NCI-H510A treated with DMSO at 0.1 percent for 48 hours (cell line): ENCODE measurements at places on chromosomes 2 and 18.
A peak's percentile ranks its signal among the peaks of the same experiment; 100 is the strongest.

DNA sequence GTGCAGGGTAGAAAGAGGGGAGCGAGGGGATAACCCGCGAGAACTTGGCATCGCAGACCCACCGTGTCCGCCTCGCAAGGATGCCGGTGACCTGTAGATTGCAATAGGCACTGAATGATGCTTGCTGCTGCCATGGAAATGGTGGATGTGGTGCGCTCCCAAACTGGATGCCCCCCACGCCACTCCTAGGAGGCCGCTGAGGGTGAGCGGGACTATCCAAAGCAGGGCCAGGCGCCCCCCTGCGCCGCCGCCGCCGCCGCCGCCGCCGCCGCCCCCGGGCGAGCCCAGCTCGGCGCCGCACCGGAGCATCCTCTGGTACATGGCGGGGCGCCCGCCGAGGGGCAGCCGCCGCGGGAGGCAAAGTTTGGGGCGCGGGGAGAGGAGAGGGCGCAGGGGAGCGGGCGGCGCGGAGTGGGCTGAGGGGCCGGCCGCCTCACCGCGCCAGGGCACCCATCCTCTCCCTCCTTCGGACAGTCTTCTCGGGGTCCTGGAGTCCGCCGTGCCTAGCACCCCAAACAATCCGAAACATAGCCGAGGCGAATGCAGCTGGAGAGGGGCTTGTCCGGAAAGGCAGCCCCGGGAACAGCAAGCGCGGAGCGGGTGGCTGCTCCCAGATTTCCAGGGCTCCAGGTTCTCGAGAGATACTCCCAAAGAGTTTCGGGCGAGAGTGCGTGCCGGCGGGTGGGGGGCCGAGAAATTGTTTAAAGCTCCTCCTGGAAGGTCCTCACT lies 685.1 kb downstream of the NRXN1 start:
- no peak for DNase-seq

DNA sequence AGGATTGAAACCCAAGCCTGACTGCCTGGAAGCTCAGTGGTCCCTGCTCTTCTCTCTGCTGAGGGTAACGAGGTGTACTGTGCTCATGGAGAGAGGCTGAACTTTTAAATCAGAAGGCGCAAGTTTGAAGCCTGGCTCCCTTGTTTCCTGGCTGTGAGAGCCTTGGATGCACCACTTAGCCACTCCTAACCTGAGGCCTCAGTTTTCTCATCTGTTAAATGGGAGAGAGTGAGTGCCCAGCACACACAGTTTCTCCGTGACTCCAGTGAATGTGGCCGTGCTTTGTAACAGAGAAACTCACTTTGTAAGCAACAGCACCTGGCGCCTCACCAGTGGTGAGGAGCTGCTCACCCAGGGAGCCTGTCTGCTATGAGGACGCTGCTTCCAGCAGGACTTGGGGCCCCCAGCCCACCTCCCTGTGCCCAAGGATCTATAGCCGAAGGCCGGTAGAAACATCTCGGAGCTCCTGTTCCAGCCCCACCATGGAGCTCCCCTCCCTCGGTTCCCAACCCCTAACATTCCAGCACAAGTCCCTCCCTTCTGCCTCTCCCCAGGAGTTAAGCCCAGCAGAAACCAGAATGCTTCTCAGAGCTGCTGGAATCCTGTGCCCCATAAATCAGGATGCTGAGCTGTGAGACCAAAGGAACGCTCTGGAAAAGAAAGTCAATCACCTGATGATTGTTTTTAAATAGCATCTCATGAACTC lies 20.3 kb upstream of the KCNK3 start:
- no peak for DNase-seq

DNA sequence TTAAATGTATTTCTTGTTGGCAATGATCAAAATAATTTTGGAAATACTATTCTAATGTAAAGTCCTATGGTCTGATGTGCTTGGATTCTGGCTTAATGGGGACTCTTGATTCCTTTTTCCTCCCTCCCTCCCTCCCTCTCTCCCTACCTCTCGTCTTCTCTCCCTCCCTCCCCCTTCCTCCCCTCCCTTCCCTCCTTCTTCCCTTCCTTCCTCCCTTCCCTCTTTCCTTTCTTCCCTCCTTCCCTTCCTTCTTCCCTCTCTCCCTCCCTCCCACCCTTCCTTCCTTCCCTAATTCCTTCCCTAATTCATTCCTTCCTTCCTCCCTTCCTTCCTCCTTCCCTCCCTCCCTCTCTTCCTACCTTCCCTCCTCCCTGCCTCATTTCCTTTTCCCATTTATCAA lies 19.9 kb upstream of the NCKAP5 start:
- no peak for DNase-seq

DNA sequence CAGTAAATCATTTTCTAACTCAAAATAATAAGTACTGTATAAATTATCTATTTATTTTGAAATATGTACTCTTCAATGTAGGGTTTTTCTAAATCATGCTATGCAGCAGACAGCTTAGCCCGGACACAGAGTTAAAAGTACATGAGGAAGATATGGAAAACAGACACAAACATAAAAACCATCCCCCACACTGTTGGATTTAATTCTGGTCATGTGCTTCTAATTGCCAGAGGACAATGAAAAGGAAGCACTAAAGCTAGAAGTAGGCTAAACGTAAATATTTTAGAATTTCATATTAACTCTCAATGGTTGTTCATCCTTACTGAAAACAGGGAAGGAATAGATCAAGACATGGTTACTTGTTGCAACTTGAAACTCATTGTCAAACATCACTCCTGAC lies 420.7 kb downstream of the ERBB4 start:
- DNase-seq, result no peak

DNA sequence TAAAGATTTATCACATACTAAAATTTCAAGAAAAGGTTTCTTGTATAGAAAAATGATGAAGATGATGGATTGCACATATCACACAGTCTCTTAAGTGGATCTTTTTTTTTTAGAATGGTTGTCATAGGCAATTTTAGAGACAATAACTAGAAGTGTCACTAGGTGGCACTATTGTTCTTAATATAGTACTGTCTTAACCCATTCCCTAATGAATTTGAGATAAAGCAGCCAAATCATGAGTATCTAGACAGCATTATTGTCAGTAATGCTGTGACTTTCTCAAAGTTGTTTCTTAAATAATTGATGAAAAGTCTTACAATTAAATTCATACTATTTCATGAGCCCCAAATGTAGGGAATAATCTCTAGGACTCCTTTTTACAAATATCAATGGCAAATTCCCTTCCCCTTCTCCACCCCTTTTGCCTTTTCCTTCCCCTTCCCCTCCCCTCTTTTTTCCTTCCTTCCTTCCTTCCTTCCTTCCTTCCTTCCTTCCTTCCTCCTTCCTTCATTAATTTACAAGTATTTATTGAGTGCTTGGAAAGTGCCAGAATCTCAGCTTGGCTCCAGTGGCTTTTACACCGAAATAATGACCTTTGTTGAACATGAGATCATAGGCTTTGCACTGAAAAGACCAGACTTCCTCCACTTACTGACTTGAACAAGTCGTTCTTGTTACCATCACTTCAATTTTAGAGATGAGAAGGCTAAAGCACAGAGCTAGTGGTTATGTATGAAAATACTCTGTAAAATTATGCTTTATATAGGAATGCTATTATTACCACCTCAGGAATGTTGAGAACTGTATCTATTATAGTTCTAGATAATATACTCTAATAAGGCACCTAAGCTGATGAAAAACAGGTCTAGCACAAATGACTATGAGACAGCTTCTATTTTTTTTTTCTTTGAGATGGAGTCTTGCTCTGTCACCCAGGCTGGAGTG lies 19.8 kb downstream of the MYL12B start:
- peak; percentile 94 for DNase-seq

DNA sequence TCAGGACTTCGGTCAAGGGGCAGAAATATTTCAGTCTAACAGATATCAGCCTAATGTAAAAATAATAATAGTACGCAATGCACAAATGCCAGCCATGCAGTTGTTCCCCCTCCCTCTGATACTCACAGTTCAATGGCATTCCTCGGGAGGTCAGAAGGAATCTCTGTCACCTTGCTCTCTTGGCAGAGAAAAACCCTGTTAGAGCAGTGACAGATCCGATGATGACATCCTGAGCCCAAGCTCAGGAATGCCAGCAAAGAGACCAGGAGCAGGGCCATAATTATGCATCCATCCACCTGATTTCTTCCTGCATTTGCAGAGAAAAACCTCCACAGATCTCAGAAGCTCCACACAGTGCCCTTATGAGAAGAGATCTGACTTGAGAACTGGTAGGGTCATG lies at the start of gene FSHR:
FSHR (minus strand) TSS at position 376 of the 400 bp plus-strand sequence; CDS start at position 278, 98 bp downstream.
- no peak for DNase-seq

- no peak for DNase-seq
Measured at GRCh38 chr2:196252408-196253115, 81.2 kb upstream of the STK17B start.

- DNase-seq, result no peak
Measured at GRCh38 chr2:161141033-161141432, 19.2 kb upstream of the TANK start.

- DNase-seq, result no peak
Measured at GRCh38 chr18:31739651-31740050, 21.0 kb downstream of the SLC25A52 start.

DNA sequence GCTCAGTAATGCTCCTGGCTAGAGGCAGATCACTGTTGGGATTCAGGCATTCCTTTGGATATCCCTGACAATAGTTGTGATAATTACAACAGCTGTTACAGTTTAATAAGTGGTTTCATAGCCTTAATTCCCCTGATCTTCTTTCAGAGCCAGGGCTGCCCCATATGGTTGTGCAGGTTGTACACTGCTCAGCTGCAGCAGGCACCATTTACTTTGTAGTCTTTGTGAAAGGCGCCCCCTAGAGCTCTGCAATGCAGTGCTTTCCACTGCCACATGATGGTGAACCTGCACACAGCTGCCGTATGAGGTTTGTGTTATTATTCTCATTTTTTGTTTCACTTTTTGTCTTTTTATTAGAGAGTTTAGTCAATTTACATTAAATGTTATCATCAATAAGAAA lies 239.1 kb downstream of the KCNS3 start:
- no peak for DNase-seq

DNA sequence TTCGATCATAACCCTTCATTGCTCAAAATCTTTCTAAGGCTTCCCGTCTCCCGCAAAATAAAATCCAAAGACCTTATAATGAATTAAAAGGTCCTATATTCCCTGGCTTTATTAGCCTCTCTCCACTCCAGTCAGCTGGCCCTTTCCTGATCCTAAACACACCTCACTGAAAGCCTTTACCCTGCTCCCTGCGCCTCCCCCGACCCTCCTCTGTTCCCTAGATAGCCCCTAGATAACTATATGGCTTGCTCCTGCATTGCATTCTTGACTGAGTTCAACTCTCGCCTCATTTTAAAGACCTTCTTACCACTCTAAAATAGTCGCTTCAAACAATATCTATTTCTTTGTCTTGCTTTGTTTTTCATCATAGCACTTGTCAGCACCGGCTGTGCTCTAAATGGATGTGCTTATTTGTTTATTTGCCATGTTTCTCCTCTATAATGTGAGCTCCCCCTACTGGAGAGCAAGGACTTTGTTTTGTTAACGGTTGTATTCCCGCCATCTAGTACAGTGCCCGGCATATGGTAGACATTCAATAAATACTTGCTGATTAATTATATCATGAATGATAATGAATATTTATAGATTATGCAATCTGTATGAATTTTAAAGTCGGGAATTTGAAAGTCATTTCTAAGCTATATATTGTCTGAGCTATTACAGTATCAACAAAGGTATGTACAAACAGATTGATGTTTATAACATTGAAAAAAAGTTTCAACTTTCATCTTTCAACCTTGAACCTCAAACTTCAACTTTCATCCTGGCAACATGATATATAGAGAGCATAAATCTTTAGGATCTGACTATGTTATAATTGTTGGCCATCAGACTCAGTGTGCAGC lies 32.4 kb upstream of the VIT start:
- DNase-seq, result peak; percentile 33

DNA sequence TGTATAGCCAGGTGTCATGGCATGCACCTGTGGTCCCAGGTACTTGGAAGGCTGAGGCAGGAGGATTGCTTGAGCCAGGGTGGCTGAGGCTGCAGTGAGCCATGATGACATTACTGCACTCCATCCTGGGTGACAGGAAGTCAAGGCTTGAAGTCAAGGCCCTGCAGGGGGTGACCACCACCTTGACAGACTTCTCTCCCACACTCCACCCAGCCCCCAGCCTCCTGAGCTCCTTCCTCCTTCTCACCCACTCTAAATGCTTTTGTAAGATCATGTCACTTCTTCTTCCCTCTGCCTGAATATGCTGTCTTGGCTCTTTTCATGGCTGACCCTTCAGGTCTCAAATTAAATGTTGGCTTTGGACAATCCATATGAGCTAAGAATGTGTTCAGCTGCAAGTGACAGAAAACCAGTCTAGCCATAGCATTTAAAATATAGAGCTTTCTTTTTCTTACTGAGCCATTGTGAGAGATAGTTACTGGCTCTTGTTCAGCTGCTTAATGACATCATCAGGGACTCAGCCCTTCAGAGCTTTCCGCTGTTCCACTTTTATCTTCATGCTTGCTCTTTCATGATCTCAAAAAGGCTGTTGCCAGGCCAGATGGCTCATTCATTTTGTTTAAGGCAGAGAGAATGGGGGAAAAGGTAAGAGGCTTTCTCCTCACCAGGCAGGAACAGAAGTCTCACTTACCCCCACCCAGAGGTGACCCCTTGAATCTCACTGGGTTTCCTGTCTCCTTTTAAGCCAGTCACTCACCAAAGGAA lies 36.7 kb upstream of the TTC39C start:
- no peak for DNase-seq

DNA sequence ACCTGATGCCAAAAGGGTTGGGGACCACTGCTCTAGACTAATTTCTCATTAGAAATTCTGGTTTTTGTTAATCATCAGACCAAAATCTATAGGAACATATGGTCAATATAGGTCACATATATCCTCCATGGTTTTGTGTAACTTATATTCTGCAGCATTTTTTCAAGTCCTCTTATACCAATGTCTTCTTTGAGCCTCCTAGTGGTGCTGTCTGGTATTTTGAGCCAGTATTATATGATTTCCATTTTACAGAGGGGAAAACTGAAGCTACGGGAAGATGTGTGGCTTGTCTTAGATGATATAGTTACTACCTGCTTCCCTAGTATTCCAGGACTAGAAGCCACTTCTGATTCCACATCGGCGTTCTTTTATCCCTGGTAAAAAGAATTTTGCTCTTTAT lies 13.8 kb downstream of the MAPK4 start:
- DNase-seq, result no peak

GRCh38 chr2:71882236-71882946 lies 265.3 kb downstream of the CYP26B1 start:
- DNase-seq, result no peak

- DNase-seq, result no peak
Measured at GRCh38 chr2:113142290-113142689, 14.9 kb downstream of the IL1RN start.

DNA sequence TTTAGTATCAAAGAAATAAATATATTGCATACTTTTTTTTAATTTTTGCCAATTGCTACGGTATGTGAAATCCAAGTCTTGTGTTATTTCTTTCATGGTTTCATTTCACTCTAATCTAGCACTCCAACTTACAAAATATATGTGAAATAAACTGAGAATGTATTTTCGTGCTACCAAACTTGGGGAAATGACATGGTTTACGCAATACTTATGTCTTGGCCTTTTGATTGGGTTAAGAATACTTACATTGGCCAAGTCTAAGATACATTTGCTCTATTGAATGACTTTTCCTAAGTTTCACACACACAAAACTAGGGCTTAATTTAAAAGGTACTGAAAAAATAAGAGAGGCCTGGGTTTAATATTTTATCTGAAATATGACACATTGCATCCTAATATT lies 80.5 kb downstream of the VRK2 start:
- no peak for DNase-seq

GRCh38 chr2:239865059-239865639 lies 160.0 kb downstream of the NDUFA10 start:
- no peak for DNase-seq
